ENCODE measurements at places on chromosomes 16 and 17.

DNA sequence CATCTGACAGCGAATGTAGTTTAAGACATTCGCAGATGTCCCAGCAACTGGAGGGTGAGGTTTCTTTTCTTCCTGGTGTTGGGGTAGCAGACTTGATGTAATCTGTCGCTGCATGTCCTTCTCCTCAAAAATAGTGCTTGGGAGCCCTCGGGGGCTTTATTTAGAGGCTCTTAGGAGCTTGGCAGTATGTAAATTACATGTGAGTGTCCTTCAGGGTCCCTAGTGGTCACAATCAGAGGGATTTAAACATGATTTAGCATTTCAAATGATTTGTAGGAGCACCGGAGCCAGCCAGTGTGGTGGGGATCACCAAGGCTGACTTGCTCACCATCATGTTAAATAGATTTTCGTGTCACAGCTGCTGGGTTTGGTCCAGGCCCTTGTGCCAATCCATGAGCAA, 8.8 kb upstream of the SALL1 start:
- no peak for DNase-seq

DNA sequence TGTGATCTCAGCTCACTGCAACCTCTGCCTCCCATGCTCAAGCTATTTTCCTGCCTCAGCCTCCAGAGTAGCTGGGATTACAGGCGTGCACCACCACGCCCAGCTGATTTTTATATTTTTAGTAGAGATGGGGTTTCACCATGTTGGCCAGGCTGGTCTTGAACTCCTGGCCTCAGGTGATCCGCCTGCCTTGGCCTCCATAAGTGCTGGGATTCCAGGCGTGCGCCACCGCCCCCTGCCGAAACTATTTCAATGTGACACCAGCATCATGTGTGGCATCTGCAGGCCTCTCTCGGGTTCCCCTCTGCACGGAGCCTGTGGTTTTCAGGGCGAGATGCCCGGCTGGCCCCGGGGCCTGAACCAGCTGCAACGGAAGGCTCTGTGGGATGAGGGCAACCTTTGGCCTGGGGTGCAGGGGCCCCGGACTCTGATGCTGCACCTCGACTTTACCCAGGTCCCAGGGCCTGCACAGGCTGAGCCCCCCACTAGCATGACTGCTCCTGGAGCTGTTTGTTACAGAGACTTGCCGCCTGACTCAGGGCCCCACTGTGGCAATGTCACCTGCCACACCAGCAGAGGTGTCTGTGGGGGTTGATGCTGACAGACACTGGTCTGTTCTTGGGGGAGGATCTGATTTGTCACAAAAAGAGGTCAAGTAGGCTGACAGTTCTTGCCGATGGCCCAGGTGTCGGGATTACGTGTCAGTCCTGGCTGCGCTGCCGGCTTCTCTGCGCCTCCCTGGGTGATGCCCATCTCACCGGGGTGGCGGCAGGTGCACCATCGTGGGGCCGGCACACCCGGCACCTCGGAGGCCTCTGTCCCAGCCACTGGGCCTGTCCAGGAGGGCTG, 8.6 kb upstream of the TEX19 start:
- DNase-seq = no peak

- peak; percentile 61 for DNase-seq
Observed at GRCh38 chr16:87765776-87766484, at the start of gene KLHDC4. Gene KLHDC4 (minus strand): TSS chr16:87765986. CDS start chr16:87765890, 96 bp downstream.

- DNase-seq = no peak
Observed at GRCh38 chr17:5344914-5345313, 62.8 kb downstream of the RABEP1 start.

DNA sequence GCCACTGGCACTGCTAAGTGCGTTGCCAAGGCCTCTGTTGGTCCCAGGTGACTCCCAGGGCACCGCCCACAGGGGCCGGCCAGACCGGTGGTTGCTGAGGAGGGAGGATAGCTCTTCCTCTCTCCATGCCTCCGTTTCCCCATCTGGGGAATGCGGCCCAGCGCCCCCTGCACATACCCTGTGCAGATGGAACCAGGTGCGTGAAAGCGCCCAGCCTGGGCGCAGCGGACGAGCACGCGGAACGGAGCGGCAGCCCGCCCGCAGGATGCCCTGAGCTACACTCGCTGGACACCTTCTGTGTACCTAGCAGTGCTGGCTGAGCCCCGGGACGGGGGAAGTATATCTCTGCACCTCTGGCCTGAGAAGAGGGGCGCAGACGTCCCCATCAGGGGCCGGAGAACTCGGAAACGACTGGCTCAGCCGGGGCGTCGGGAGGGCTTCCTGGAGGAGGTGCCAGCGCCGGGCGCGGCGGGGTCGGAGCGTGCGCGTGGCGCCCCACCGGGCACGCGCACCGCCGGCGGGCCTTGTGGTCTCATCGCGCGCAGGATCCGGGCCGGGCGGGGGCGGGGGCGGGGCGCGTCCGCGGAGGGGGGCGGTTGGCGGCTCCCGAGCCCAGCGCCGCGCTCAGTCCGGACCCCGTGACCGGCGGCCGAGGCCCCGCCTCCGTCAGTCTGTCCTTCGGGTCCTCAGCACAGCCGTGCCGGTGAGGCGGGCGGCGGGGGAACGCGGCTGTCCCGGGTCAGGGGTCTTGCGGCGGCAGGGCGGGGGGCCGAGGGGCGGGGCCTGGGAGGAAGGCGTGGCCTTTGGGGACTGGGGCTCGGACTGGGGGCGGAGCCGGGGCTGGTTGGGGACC, at the start of the genes CCDC78 and HAGHL:
Gene CCDC78 (minus strand): TSS at position 6 of the 853 bp plus-strand sequence. CDS start 76 bp downstream, outside the sequence.
Gene HAGHL (plus strand): TSS at position 669 of the 853 bp plus-strand sequence. CDS start 404 bp downstream, outside the sequence.
- DNase-seq = no peak

GRCh38 chr17:80526116-80526910, 18.3 kb upstream of the RPTOR start:
- DNase-seq = no peak

DNA sequence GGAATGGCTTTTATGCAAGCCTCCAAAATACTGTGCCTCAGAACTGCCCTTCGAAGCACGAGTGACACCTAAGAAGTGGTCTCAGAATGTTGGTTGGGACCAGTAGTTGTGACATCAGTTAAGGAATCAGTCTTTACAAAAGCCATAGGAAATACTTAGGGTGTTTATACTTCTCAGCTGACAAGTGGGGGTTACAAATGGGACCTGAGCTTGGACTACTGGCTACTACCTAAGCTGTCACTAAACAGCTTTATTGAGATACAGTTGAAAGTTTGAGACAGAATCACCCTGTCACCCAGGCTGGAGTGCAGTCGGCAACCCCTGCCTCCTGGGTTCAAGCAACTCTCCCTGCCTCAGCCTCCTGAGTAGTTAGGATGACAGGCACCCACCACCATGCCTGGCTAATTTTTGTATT, 5.0 kb downstream of the RPL19 start:
- DNase-seq = no peak

GRCh38 chr16:9657641-9658040, 524.6 kb downstream of the GRIN2A start:
- DNase-seq = no peak

DNA sequence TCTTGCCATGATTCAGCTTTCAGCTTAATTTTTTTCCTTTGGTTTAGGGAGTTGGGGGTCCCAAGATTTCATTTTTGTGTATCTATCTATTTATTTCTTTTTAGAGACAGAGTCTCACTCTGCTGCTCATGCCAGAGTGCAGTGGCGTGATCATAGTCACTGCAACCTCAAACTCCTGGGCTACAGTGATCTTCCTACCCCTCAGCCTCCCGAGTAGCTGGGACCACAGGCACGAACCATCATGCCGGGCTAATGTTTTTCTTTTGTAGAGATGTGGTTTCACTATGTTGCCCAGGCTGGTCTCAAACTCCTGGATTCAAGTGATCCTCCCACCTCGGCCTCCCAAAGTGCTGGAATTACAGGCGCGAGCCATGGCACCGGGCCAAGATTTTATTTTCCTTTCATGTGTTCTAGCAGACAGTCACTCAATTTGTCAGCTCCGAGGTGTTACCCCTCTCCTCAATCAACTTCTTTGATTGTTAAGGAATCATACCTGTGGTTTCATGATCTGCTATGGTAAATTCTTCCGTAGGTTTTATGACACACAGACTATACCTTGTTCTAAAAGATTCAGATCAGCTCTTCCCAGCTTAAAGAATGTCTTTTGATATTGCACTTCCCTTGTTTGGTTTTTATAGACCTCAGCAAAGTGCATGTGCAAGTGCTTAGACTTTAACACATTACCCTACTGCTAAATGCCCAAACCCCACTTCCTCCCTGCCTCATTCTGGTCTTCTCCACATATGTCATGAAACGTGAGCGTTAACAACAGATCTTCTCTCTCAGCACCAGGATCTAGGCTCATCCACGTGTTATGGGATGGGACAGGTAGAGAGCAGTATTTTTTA, 13.0 kb downstream of the UNC45B start:
- no peak for DNase-seq

All from DMS 273 treated with DMSO at 0.1 percent for 48 hours (cell line).